ENCODE measurements at places on chromosomes 5 and 9.

DNA sequence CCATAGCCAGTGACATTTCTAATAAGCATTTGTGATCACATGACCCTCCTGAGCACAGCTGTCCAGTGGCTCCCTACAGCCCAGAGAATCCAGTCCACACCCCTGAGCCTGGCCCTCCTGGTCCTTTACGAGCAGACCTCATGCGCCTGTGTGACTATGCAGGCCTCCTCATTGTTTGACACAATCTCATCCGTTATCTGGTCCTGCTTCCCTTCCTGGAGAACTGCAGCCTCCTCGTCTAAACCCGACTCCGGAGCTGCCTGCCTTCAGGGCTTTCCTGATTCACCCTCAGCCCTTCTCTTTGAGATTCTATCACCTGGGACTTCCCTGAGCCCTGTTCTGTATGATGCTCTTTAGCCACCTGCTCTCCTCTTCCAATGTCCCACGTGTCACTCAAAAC is 79.7 kb downstream of the GPR21 start:
- no peak for DNase-seq

GRCh38 chr5:72036951-72037350 is 70.3 kb upstream of the MAP1B start:
- no peak for DNase-seq

DNA sequence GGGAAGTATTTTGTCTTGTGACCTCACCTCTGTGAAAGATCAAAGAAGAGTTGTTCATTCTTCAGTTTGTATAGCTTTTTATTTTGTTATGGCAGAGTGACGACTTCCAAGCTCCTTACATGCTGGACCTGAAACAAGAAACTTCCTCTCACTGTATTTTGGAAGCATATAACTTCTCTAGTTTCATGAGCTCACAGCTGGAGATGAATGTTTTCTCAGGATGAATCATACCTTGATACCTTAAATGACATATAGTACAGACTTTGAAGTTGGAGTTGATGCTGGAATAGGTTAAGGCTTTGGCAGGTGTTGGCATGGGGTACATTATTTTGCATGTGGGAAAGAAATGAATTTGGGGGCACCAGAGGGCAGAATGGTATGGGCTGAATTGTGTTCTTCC is 112.5 kb downstream of the SLC25A46 start:
- DNase-seq, result no peak

GRCh38 chr9:35103660-35104191 is 795 bp upstream of the STOML2 start:
- DNase-seq, result no peak

GRCh38 chr5:117547192-117547591 is 972.6 kb upstream of the SEMA6A start:
- no peak for DNase-seq

GRCh38 chr5:96952118-96952750 is 16.4 kb downstream of the LNPEP start:
- no peak for DNase-seq

- no peak for DNase-seq
These were observed 106.7 kb downstream of the SMIM15 start for GRCh38 chr5:61055434-61056006.

- no peak for DNase-seq
These were observed 289.5 kb upstream of the TYRP1 start for GRCh38 chr9:12403721-12404120.

DNA sequence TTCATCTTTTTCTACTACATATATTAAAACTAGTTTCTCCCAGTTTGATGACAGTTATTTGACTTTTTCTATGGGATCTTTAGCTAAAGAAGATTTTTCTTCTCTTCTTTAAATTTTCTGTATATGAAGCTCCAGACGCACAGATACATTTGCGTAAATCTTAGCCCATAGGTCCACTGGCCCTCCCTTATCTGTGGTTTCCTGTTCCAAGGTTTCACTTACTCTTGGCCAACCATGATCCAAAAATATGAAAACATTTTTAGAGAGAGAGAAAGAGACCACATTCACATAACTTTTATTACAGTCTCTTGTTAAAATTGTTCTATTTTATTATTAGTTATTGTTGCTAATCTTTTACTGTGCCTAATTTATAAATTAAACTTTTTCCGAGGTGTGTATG is 270.2 kb upstream of the DAPK1 start:
- DNase-seq, result no peak

DNA sequence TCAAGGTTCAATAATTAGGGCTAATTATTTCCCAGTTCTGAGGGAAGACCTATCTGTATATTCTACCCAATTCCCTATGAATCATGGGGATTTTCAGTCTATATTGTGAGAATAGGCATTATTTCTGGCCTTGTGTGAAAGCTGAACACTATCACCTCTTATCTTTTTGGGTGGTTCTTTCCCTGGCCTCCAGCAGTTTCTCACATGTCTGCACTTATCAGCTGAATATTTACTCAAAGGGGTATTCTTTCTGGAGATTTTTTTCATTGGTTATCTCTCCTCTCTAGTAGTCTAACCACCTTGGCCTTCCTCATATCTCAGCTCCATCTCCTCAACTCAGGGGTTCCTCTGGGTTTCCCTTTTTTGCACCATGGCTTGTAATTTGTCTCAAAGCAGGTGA is 64.9 kb upstream of the LIFR start:
- no peak for DNase-seq

- DNase-seq, result no peak
These were observed 16.0 kb upstream of the DAB2IP start for GRCh38 chr9:121635300-121635876.

DNA sequence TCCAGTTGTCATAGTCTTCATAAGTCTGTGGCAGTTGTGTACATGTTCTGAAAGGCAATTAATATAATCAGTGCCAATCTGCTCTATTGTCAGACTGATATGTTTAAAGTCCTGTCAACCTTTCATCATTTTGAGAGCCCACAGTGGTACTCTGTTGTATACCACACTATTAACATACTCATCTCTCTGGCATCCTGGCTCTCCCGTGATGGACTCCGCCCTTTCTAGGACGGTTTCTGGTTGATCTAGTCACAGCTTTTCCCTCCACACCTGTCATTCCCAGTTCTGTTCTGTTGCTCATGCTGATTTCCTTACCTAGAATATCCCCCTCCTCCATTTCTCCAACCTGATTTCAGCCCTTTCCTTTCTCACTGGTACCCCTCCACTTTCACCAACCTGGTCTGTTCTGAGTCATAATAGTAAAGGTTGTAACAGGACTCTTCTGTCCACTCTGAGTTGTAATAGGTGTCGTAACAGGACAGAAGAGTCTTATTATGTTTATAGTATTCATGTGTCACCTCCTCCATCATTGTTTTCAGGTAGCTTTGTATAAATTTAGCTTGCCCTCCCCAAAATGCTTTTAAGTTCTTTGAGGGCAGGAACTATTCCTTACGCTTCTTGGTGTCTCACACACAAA is 4.1 kb downstream of the PTCD2 start:
- no peak for DNase-seq

DNA sequence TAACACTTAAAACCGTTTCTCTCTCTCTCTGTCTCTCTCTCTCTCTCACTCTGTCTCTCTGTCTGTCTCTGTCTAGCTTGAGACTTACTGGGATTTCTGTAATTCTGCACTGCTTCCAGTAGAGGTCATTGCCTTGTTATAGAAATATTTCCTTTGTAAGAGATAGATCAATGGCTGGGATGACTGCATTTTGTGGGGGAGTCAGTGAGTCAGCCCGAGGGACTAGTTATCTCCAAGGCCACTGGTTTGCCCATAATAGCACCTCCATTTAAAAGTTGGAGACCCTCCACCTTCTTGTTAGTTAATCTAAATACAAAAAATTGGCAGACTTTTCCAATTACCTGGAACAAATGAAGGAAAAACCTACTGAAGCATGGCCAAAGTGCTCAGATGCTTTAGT is 547.2 kb downstream of the LRRC70 start:
- DNase-seq, result no peak

DNA sequence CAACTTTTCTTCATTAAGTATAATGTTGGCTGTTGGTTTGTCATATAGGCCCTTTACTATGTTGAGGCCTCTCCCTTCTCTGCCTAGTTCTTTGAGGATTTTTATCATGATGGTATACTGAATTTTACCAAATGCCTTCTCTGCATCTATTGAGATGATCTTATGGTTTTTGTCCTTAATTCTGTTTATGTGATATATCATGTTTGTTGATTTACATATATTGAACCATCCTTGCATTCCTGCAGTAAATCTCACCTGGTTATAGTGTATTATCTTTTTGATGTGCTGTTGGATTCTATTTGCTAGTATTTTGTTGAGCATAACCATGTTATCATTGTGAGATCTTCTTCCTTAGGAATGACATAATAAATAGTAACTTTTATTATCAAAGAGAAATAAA is 362.9 kb downstream of the CCDC171 start:
- no peak for DNase-seq

- DNase-seq, result no peak
These were observed 5.7 kb downstream of the IL3 start for GRCh38 chr5:132065951-132066701.

DNA sequence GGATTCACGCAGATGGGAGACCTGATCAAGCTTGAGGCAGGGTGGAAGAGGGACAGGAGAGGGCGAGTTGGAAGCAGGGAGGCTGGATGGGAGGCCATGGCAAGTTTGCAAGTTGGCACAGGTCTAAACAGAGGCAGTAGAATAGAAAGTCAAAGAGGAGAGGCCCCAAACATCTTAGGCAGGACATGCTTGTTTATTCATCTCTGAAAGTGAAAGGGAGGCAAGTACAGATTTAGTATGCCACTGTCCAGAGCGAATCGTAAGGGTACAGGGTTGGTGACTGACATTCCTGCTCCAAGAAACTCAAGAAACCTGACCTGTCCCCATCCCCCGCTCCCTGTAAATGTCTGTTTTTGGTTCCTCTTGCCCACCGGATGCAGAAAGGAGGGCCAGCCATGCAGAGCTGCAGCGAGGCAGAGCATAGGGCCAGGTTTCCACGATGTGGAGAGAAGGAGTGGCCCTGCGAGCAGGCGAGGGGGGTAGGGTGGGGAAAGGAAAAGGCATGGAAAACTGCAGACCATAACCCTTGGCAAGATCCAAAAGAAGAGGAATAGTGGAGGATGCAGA is 96.2 kb upstream of the BOD1 start:
- DNase-seq, result no peak

DNA sequence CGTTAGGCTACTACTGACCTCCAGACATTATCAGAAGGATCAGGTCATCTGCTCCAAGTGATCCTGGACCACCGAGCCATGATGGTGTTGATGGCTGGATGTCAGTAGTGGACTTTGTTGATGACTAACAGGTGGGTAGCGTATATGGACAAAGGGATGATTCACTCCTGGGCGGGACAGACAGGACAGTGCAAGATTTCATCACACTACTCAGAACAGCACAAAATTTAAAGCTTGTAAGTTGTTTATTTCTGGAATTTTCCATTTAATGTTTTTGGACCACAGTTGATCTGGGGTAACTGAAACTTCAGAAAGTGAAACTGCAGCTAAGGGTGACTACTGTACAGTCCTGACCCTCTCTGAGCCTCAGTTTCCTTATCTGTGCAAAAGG is 12.7 kb downstream of the PDGFRB start:
- DNase-seq, result no peak

GRCh38 chr5:66558560-66558959 is 37.6 kb upstream of the MAST4 start:
- DNase-seq, result no peak

DNA sequence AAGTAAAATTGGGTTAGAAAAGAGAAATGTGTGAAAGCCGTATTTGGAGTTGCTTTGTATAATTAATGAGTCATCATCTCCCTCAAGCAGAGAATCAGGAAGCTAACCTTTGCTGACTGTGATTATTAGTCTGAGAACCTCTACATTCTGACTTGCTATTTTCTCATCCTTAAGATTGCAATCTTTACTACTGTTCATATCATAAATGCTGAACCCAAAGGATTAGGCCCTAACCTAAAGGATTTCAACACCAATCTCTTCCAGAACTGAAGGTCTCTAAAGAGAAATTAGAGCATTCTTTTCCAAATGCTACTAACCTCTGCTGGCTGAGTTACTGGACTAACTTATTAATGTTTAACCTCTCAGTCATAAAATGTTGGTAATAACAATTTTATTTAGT is 538.1 kb upstream of the MEF2C start:
- no peak for DNase-seq

GRCh38 chr9:121738968-121739367 is 87.5 kb downstream of the DAB2IP start:
- DNase-seq, result no peak

- DNase-seq, result no peak
These were observed 166.3 kb downstream of the ATP10B start for GRCh38 chr5:160685695-160686094.

DNA sequence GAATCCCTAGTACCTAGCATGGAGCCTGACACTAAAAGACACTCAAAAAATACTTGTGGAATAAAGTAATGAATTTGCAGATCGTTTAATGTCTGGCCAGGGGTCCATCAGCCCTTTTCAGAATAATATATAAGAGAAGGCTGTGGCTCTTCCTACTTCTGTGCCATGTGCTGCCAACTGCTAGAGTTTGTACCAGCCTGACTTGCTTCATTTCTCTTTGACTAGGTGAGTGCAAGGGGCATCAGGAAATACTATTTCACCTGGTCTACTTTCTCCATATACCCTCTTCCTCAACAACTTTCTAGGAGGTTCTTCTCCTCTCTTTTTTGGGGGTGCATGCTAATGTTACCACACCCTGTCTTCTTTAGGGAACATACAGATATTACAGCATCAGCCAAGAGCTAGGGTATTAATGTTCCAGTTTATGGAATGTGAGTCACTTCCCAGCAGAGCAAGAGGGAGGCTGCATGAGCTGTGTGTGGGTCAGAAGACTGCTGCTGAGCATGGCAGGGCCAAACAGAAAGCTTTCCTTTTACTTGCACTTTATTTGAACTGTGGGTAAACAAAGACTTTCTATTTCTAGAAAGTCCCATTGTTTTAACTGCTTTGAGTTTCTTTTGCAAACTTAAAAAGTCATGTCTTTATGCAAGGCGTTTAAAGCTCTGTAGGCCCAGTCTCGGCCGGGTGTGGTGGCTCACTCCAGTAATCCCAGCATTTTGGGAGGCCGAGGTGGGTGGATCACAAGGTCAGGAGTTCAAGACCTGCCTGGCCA is 158.9 kb downstream of the ADAMTSL1 start:
- no peak for DNase-seq

DNA sequence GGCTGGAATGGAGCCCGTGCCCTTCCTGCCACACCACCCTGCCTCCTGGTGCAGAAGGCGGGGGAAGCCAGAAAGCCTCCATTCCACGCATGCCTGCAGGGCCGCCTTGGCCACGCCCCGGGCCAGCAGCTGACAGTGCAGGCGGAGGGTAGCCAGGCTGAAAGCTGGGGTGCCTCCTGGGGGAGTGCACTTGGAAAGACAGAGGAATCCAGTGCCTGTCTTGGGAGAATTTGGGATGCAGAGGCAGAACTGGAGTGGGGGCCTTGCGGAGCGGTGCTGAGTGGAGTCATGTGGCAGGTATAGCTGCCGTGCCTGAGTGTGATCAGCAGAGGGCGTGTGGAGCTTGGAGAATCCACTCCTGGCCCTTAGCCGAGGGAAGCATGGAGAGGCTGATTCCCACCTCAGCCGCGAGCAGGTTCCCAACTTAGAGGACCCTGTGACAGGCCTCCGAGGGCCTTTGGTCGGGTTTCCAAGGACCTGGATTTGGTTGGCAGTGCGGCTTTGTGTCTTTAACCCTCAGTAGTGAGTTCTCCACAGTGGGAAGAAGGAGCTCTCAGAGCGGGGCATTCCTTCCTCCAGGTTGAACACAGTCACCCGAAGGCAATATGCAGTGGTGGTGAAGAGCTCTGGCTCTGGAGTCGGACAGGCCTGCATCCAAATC is 9.1 kb upstream of the URM1 start:
- peak; percentile 58 for DNase-seq

- DNase-seq, result peak; percentile 2
These were observed 162.2 kb downstream of the SREK1 start for GRCh38 chr5:66306105-66306843.
